ENCODE measurements at places on chromosomes 5 and 9.

- H3K36me3 ChIP-seq, result no peaks in the 10 kb centered on the region
- H3K27me3 ChIP-seq, result peaks cover 15% of the 10 kb centered on the region
Observed at GRCh38 chr9:114718801-114719221, 36.8 kb upstream of the TEX48 start.

GRCh38 chr5:158511454-158511853, 588.3 kb downstream of the EBF1 start:
- no peaks in the 10 kb centered on the region for H3K36me3 ChIP-seq
- H3K27ac ChIP-seq, result no peak overlapping the region
- H3K4me3 ChIP-seq, result no peak overlapping the region
- peaks cover 46% of the 10 kb centered on the region for H3K4me1 ChIP-seq

DNA sequence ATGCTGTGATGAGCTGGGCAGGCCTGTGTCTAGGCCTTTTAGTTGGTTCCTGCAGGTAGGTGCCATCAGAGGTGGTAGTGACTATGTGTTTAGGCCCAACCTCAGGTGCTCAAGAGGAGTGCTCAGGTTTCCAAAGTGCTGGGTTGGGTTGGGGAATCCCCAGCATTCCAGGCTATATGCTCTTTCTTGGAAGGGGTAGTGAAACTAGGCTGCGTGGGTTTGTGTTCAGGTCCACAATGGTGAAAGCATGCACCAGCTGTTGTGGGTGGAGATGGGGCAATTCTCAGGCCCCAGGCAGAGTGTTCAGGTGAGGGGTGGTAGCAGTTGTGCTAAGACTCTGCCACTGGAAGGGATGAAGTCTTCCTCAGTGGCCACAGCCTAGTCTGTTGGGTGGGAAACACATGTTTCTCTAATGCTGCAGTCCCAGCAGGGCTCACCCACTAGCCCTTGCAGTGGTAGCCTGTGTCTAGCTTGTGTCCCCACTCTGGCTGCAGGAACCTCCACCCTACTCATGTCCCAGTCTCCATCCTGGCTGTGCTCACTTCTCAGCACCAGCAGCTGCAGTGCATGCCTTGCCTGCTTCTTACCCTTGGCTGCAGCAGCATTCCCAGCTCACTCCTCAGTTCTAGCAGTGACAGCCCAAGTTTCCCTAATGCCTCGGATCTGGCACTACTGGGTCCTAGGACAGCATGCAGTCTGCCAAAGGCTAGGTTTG, 78.9 kb downstream of the FAM170A start:
- DNase-seq, result no peak
- H3K36me3 ChIP-seq, result no peaks in the 10 kb centered on the region
- H3K4me3 ChIP-seq, result no peak overlapping the region
- no peaks in the 10 kb centered on the region for H3K4me1 ChIP-seq
- no peak overlapping the region for H3K27ac ChIP-seq

- H3K27ac ChIP-seq, result no peak overlapping the region
- no peaks in the 10 kb centered on the region for H3K27me3 ChIP-seq
- H3K4me3 ChIP-seq, result no peak overlapping the region
- DNase-seq, result no peak
- H3K36me3 ChIP-seq, result no peaks in the 10 kb centered on the region
Observed at GRCh38 chr5:20157089-20157488, 169.1 kb upstream of the CDH18 start.

GRCh38 chr5:36839489-36840476, 36.8 kb upstream of the NIPBL start:
- H3K27ac ChIP-seq, result no peak overlapping the region
- DNase-seq, result no peak
- H3K27me3 ChIP-seq, result no peaks in the 10 kb centered on the region
- no peaks in the 10 kb centered on the region for H3K36me3 ChIP-seq
- peaks cover 7% of the 10 kb centered on the region for H3K4me1 ChIP-seq
- H3K4me3 ChIP-seq, result no peak overlapping the region

DNA sequence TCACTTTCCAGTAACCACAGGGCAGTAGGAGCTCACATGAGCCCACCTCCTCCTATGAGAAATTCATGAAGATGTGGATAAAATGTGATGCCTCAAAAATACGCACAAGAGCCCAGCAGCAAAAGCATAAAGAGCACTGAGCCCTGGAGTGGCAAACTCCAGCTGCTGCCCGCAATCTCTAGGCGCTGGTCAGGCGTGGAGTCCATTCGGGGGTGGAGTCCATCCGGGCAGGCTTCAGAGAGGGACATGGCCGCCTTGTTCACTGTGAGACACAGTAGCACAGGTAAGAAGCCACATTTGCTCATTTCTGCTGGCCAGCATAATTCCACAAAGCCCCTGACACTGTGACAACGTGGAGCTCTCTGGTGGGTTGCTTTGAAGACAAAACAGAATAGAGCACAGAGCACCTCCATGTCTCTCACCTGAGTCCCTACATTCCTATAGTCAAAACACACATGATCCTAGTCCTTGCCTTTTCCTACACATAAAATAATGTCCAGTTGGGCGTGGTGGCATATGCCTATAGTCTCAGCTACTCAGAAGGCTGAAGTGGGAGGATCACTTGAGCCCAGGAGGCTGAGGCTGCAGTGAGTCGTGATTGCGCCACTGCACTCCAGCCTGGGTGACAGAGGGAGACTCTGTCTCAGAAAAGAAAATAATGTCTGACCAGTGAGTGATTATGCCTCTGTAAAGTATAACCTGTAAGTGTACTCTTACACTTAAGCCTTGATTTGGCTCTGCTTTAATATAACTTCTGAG, 365.2 kb downstream of the GADD45G start:
- H3K27ac ChIP-seq, result no peak overlapping the region
- no peaks in the 10 kb centered on the region for H3K4me1 ChIP-seq
- no peak for DNase-seq
- no peaks in the 10 kb centered on the region for H3K36me3 ChIP-seq
- H3K4me3 ChIP-seq, result no peak overlapping the region
- H3K27me3 ChIP-seq, result no peaks in the 10 kb centered on the region

DNA sequence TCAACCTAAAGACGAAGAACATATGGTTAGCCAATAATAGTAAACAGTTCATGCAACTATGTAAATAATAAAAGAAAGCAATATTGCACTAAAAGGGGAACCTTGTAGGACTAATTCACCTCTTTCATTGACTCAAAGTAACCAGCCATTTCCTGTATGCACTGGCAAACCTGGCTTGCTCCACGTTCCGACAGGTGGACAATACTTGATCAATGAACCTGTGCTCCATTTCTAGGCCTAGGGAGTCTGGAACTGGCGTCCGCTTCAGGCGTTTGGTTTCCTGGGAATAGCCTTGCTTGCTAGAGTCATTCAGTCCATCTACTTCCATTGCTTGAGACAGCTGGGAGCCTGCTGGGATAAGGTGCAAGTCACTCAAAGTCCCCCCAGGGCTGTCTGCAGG, 41.6 kb downstream of the PTAR1 start:
- no peaks in the 10 kb centered on the region for H3K27me3 ChIP-seq
- peaks cover 37% of the 10 kb centered on the region for H3K36me3 ChIP-seq
- no peak overlapping the region for H3K27ac ChIP-seq
- no peaks in the 10 kb centered on the region for H3K4me1 ChIP-seq

DNA sequence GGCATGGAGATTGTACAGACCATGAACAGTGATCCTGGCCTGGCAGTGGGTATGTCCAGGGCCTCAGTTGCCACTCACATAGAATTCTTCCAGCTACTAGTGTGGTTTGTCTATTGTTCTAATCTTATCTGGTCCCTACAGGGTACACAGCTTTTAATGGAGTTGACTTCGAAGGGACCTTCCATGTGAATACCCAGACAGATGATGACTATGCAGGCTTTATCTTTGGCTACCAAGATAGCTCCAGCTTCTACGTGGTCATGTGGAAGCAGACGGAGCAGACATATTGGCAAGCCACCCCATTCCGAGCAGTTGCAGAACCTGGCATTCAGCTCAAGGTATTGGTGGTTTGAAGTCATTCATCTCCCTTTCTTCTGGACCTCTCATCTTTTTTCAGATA, 43.8 kb downstream of the THBS4 start:
- H3K4me1 ChIP-seq, result peaks cover 3% of the 10 kb centered on the region
- DNase-seq, result no peak
- H3K36me3 ChIP-seq, result no peaks in the 10 kb centered on the region
- no peak overlapping the region for H3K27ac ChIP-seq
- no peaks in the 10 kb centered on the region for H3K27me3 ChIP-seq
- no peak overlapping the region for H3K4me3 ChIP-seq

DNA sequence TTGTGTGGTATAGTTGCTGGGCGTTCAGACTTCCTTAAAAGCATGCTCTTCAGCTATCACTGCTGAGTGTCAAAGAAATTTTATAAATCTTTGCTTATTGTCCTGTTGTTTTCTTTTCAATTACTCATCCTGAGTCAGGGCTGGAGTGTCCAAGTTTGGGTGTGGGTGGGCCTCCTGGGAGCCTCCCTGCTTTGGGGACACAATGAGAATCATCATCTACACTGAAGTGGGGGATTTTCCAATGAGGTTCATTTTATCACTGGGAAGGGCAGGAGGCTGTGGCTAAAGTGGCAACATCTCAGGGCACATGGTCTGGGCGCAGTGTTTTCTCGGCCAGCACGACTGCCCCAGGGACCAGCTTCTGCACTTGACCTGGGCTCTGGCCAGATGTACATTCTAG, 19.5 kb downstream of the GFPT2 start:
- H3K4me3 ChIP-seq, result no peak overlapping the region
- no peak overlapping the region for H3K27ac ChIP-seq
- H3K27me3 ChIP-seq, result no peaks in the 10 kb centered on the region
- H3K4me1 ChIP-seq, result peaks cover under 1% of the 10 kb centered on the region

GRCh38 chr5:90301248-90301647, 108.3 kb downstream of the CETN3 start:
- DNase-seq, result no peak
- H3K4me3 ChIP-seq, result no peak overlapping the region
- H3K27me3 ChIP-seq, result no peaks in the 10 kb centered on the region
- H3K27ac ChIP-seq, result no peak overlapping the region
- H3K36me3 ChIP-seq, result no peaks in the 10 kb centered on the region

GRCh38 chr5:848671-849111, 2.1 kb downstream of the ZDHHC11 start:
- H3K36me3 ChIP-seq, result no peaks in the 10 kb centered on the region
- DNase-seq, result no peak
- no peak overlapping the region for H3K27ac ChIP-seq
- no peaks in the 10 kb centered on the region for H3K4me1 ChIP-seq
- no peaks in the 10 kb centered on the region for H3K27me3 ChIP-seq
- H3K4me3 ChIP-seq, result no peak overlapping the region

DNA sequence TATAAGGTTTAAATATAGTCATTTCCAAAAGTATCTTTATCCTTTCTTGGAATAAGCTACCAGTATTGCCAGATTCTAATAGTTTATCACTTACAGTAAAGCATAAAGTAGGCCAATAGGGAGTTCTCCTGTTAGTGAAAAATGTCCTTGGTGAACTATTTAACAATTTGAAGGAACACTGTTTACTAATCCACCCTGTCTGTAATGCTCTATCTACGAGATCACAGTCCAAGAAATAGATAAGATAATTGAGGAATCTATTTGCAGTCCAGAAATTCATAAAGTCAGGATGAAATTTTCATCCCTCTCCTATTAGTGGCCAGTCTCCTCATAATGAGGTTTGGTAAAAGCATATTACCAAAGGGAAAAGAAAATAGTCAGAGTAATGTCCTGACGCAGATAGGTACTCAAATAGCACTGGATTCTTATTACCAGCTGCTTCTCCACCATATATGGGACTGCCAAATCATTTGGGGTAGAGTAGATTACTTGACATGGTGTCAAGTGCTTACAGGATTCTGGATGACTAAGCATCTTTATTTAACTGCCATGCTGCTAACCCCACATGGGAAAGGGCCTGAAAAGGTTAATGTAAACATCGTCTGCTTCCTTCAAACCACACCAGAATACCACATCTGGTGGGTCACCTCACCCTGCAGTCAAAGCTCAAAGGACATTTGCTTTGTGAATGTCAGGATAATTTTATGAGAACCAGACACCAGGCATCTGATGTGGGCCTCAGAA, 808.1 kb downstream of the EFNA5 start:
- H3K27ac ChIP-seq, result no peak overlapping the region
- H3K36me3 ChIP-seq, result no peaks in the 10 kb centered on the region
- no peak for DNase-seq

DNA sequence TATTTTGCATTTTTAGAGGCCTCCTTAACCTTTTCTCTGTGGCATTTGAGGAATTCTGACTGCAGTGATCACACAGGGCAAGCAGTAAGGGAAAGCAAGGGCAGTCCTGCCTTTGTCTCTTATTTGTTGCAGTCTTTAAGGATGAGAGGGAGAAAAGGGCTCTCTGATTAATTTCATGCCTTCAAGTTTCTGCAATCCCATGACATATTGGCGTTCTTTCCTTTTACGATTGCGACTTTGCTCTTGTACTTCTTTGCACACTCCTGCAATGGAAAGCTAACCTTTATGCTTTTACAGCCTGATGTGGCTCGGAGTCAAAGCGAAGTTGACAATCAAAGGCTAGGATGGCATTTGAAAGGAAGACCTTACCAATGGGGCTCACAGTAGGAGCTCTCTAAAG, 698.4 kb downstream of the DNAH5 start:
- H3K27me3 ChIP-seq, result no peaks in the 10 kb centered on the region
- no peaks in the 10 kb centered on the region for H3K36me3 ChIP-seq
- no peak for DNase-seq

GRCh38 chr5:127083711-127084110, 10.4 kb upstream of the C5orf63 start:
- no peak overlapping the region for H3K27ac ChIP-seq
- H3K36me3 ChIP-seq, result no peaks in the 10 kb centered on the region
- DNase-seq, result no peak
- no peaks in the 10 kb centered on the region for H3K4me1 ChIP-seq
- H3K27me3 ChIP-seq, result no peaks in the 10 kb centered on the region

DNA sequence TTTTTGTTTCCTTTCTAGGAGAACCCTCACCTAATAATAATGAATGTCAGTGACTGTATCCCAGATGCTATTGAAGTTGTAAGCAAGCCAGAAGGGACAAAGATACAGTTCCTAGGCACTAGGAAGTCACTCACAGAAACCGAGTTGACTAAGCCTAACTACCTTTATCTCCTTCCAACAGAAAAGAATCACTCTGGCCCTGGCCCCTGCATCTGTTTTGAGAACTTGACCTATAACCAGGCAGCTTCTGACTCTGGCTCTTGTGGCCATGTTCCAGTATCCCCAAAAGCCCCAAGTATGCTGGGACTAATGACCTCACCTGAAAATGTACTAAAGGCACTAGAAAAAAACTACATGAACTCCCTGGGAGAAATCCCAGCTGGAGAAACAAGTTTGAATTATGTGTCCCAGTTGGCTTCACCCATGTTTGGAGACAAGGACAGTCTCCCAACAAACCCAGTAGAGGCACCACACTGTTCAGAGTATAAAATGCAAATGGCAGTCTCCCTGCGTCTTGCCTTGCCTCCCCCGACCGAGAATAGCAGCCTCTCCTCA, 87.1 kb downstream of the OSMR start:
- H3K27me3 ChIP-seq, result no peaks in the 10 kb centered on the region
- DNase-seq, result no peak
- peaks cover 4% of the 10 kb centered on the region for H3K36me3 ChIP-seq

DNA sequence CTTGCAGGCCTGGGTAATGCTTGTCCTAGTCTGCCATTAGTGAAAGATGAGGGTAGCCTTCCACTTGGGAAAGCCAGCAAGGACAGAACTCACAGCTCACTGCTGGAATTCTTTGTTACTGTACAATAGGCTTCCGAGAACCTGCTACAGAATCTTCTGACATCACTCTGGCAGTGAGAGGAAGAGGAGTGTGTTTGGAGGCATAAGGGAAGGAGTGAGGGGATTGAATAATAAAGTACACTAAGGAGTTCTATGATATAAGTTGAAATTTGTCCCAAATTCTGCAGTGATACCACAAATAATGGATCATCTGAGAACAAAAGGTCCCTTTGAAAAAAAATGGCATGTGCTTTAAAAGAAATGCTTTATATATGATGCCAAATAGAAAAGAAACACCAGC, at the start of gene SPATA9:
Gene SPATA9, minus strand, starts transcription at position 101 of the 400 bp plus-strand sequence. CDS start 137 bp downstream, outside the sequence.
- H3K4me1 ChIP-seq, result no peaks in the 10 kb centered on the region
- no peak for DNase-seq
- H3K36me3 ChIP-seq, result no peaks in the 10 kb centered on the region

Data from B cell (primary cell).